ENCODE measurements at places on chromosomes 6 and 20.

GRCh38 chr6:133644548-133644891 is 244.4 kb upstream of the TCF21 start:
- DNase-seq = no peak

GRCh38 chr20:15564981-15565380 is 1008.3 kb downstream of the KIF16B start:
- DNase-seq = no peak

DNA sequence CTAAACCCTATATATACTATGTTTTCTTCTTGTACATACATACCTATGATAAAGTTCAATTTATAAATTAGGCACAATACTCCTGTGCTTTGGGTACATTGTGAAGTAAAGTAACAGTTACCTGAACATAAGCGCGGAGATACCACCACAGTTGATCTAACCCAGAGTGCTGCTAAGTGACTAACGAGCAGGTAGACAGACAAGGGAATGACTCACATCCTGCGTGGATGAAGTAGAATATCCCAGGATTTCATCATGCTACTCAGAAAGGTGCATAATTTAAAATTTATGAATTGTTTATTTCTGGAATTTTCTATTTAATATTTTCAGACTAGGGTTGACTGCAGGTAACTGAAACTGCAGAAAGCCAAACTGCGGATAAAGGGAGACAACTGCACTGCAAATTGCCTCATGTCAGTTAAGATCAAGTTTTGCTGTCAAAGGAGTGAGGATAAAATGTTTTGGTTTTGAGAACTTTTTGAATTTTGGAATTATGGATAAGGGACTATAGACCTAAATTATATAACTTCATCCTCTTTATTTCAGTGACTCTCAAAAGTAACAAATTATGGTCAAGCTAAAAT is 14.4 kb downstream of the MKKS start:
- no peak for DNase-seq

DNA sequence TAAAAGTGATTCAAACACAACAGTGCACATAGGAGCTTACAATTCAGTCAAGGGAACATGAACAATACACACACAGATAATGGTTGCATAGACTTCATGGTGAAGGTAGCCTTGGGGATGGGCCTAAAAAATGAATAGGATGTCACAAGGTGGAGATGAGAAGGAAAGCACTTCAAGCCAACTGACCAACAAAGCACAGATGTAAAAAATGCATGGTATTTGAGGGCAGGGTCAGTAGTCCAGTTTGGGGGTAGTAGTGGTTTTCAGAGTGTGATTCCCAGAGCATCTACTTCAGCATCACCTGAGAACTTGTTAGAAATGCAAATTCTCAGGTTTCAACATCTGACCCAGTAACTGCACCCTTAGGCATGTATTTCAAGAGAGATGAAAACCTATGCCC is 88.9 kb downstream of the PERP start:
- no peak for DNase-seq

DNA sequence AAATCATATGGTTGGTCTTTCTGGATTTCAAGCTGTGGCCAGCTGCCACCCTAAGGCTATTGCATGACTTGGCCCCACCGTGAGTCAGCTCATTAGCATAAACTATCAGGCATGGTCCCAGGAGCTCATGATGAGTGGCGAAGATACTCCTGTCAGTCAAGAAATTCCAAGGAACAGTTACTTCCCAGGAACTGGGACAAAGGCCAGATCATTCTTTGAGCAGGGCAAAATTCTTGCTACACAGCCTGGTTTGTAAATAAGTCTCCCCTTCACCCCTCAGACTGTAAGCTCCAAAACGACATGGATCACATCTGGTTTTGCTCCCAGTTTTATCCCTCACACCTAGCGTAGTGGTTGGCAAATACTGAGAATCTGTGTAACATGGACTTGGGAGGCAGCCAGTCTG is 33.0 kb upstream of the KIAA1586 start:
- no peak for DNase-seq

- peak; percentile 92 for DNase-seq
Observed at GRCh38 chr6:15621203-15622044, 41.4 kb downstream of the DTNBP1 start.

DNA sequence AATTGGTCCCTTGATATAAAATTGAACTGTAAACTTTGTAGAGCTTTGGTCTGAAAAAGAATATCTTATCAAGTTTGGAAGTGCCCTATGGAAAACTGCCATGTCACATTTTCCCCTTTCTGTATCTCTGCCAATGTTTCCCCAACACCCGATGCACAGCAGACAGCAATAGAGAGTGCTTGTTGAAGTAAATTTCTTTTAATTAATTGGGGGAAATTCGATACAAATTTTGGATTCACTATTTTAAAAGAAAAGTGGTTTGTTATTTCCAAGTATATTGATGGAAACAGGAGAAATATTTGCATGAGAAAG is 208.1 kb downstream of the OGFRL1 start:
- DNase-seq = no peak

- DNase-seq = no peak
Observed at GRCh38 chr6:36204068-36204753, 7.7 kb downstream of the BRPF3 start.

- no peak for DNase-seq
Observed at GRCh38 chr6:14921170-14921569, 324.7 kb upstream of the JARID2 start.

DNA sequence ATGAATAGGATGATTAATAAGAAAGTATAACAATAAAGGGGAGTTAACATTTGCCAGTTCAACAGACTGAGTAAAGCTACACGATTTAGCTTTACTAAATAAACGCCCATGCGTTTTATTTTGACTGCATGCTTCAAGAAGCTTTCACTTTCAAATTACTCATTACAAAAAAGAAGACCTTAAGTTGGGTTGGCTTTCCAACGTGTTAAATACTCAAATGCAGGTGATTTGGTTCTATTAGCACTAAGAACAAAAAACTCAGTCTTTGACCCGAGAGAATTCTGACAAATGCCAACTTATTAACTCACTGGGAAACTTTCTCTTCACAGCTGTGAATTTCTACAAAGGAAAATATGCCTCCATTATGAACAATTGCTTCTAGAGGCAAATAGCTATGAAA is 24.8 kb downstream of the RNF146 start:
- DNase-seq = no peak

DNA sequence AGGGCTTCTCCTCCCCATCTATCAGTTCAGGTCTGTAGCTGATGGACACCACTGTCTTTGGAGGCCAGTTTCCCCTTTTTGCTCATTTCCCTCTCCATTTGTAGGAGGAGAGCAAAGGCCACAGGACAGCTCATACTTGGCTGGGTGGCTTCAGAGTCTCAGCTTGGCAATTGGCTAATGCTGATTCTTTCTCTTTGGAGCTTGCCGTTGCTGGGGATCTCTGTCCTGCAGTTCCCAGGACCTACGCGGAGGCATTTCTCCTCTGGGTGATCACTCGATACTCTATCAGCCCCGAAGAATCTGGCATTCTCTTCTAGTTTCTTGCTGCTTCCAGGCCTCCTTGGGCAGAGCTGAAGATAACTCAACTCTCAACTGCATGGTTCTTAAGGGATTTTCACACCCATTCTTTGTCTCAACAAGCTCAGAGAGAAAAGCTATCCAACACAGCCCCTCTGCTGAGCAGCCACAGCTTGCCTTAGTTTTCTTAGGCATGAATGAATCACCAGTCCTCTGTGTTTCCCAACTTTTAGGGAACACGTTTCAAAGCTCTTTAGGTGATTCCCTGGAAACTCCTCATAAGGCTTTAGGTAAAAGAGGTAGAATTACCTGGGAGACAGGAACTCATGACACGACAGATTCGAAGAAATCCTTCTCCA is 19.2 kb upstream of the SSR1 start:
- DNase-seq = no peak

DNA sequence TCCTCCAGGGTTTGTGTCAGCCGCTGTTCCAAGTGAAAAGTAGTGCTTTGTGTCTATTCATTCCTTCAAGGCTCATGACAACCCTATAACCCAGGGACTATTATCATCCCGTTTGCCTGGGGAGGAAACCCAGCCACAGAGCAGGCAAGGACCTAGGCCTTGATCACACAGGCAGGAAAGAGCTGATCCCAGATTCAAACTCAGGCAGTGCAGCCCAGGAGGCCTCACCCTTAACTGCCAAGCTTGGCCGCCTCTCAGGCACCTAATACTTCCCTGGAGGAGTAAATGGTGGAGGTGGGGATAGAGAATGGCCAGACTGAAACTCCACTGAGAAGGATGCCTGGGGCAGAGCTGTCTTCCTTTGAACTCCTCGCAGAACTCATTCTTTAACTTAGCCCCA is 215.1 kb upstream of the QKI start:
- DNase-seq = no peak

DNA sequence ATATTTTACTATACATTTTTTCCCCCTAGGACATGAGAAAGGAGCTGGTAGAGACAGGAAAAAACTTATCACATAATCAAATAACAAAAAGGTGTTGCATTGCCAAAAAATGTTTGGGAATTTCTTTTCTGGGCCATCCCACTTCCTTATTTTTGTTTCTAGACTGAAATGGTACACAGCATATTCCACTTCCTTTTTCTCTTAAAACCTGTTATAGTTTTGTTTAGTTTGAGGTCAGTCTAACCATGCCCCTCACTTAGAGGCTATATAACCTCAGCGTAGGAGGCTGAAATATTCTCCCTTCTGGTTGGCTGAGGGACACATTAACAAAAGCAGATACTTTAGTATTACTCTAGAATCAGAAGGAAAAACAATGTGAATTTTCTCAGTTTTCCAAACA is 323.9 kb downstream of the GJA1 start:
- DNase-seq = no peak

- DNase-seq = no peak
Observed at GRCh38 chr6:12075067-12075563, 63.0 kb downstream of the HIVEP1 start.

- no peak for DNase-seq
Observed at GRCh38 chr6:49519660-49520059, 19.9 kb downstream of the GLYATL3 start.

GRCh38 chr6:94597487-94597886 is 979.8 kb upstream of the MANEA start:
- no peak for DNase-seq

- no peak for DNase-seq
Observed at GRCh38 chr6:25404693-25405169, 125.6 kb downstream of the CARMIL1 start.

DNA sequence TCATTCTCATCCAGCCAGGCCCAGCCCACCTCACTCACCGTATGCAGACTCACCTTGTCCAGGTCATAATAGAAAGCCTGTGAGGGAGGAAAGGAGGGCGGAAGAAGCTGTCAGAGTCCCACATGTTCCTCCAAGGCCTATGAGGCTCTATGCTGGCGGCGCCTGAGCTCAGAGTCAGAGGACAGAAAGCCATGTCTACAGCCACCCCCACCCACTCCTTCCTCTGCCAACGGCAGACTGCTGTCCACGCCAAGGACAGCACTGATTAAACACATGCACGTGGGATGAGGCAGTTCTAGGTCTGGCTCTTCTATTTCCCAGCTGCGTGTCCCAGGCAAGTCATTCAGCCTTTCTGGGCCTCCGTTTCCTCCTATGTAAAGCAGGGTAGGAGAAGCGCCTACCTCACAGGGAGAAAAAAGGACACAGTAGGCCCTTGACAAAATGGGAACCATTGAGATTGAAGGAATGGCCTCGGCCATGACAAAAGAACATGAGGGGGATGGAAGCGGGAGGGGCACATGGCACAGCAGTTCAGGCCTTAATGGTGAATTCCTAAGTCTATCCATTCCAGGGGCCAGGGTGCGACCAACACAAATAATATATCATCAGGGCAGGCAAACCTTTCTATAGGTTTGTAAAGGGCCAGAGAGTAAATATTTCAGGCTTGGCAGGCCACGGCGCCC is 80.1 kb downstream of the RIPOR3 start:
- no peak for DNase-seq

- DNase-seq = no peak
Observed at GRCh38 chr6:17630511-17631073, 30.5 kb downstream of the FAM8A1 start.

- DNase-seq = no peak
Observed at GRCh38 chr20:14879020-14879697, 541.7 kb upstream of the FLRT3 start.

DNA sequence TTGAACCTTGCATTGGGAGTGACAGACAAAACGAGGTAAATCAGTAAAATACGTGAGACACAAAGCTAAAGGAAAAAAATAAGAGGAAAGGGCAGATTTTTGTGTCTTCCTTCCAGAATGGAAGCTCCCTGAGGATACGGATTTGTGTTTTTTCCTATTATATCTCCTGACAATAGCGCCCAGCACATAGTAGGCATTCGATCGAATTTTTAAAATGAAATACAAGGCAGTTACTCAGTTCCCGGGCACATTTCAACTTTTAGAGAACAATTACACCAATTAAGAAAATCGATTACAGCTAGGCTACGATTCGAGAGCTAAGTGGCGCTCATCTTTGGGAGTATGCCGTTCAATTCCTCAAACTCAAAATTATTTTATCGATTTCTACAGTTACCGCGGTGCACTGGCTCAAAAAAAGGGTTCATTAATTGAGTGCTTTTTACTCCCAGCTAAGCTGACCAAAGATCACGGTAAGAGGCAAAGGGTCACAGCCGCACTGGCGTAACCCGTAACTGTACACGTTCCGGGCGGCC is 443 bp downstream of the RMND1 start:
- DNase-seq = no peak

GRCh38 chr20:49603209-49603627 is 35.3 kb upstream of the PTGIS start:
- DNase-seq = no peak

GRCh38 chr6:169573883-169574282 is 127.9 kb downstream of the WDR27 start:
- no peak for DNase-seq

Data from NCI-H1694 (cell line).